ENCODE measurements at places on chromosomes 3 and 15.

- DNase-seq: no peak
Measured at GRCh38 chr15:55574096-55574495, 14.0 kb downstream of the PYGO1 start.

- no peak for DNase-seq
Measured at GRCh38 chr3:8825153-8825825, 55.9 kb upstream of the OXTR start.

- no peak for DNase-seq
Measured at GRCh38 chr15:77123854-77124253, 52.9 kb upstream of the TSPAN3 start.

DNA sequence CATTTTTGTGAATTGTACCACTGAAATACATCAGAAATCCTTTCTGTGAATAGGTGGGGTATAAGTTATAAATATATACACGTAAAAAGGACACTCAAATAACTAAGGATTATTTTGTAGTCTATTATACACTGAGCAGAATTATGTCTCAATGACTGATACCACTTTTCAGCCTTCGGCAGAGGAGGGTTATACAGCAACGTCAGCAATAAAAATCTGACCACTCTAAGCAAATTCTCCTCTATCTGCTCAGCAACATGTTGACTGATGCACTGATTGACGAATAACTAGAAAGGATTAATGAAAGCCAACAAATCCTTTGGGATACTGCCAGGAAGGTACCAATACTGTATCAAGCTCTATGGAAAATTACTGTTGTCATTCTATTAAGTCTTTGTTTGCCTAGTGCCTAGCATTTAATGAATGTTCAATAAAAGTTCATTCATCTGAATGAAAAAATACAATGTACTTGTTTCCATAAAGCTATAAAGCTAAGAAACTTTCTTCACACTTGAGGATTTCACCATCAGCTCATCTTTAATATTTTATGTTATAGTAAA is 5.2 kb downstream of the ARPP19 start:
- no peak for DNase-seq

GRCh38 chr3:27594096-27594690 is 110.0 kb upstream of the SLC4A7 start:
- no peak for DNase-seq

GRCh38 chr3:155049959-155050358 is 30.2 kb upstream of the MME start:
- DNase-seq: no peak

DNA sequence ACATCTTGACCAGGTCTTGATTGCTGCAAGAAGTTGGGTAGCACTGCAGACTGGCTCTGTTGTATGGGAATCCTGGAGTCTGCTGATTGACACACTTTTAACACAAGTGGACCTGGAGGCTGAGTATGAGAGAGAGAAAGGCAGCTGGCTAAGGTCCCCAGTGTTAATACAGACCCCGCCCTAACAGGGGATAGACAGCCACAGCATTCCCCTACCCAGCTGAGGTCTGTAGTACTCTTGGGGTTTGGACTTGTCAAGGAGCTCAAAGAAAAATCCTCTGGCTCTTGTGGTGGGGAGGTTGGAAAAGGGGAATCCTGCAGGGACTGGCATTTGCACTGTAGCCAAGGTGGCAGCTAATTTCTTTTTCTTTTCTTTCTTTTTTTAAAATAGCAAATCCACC is 192.7 kb downstream of the ZNF621 start:
- no peak for DNase-seq

DNA sequence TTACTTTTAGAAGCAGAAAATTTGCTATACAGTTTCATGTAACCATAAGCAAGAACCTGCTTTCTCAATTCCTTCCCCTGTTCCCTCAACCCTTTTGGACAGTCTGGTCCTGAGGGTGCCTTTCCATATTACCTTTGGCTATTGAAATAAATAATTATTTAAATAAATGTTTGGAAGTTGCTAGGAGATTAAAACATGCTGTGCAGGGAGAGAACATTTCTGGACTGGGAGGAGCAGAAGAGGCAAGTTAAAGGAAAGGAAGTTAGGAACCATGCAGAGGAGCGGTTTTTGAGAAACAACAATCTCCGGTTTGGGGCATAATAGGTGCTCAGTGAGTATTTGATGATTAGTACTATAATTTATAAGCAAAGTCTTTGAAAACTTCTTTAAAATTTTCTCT is 41.8 kb downstream of the ZNF609 start:
- no peak for DNase-seq

DNA sequence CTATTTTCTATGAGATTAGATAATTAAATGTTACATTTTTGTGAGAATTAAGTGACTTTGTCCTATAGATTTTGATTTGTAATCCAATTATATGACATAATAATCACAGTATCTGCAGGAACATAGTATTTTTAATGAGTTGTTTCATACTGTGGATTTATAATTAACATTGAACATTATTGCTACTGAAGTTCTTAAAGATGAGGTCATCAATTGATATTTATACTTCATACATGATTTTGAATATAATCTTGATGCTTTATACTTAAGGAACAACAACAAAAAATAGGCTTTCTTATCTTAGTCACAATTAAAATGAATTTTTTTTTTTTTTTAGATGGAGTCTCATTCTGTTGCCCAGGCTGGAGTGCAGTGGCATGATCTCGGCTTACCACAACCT is 846.6 kb downstream of the SI start:
- DNase-seq: no peak

DNA sequence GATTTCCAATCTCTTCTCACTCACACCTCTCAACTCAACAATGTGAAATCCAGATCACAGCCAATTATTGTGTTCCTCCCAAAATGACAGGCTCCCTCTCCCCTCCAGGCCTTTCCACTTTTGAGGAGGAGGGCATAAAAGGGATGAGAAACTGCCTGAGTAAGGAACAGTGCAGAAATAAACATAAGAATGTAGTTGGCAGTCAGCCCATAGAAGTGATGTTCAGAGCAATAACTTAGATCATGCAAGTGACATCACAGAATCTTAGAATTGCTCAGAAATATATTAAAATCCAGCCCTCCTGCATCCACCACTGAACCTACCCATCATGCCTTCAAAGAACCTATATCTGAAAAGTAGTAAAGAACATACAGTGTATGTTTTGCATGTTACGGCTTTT is 299.4 kb upstream of the GADL1 start:
- peak; percentile 13 for DNase-seq

DNA sequence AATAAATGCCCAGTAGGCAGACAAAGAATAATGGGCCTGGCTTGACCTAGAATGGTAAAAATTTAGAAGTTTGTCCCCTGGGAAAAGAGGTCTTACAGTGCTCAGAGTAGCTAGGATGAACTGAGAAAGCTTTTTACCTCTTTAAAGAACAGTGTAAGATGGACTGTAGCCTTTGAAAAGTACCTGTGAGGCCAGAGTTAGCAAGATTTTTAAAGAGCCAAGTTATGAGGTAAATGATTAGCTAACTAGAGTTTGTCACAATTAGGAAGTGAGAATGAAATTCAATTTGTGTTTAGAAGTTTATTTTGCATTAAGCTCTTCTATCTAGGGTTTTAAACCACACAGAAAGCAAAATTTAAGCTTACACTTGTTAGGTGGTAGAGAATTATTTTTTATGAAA is 480.9 kb downstream of the ZIC1 start:
- DNase-seq: no peak

DNA sequence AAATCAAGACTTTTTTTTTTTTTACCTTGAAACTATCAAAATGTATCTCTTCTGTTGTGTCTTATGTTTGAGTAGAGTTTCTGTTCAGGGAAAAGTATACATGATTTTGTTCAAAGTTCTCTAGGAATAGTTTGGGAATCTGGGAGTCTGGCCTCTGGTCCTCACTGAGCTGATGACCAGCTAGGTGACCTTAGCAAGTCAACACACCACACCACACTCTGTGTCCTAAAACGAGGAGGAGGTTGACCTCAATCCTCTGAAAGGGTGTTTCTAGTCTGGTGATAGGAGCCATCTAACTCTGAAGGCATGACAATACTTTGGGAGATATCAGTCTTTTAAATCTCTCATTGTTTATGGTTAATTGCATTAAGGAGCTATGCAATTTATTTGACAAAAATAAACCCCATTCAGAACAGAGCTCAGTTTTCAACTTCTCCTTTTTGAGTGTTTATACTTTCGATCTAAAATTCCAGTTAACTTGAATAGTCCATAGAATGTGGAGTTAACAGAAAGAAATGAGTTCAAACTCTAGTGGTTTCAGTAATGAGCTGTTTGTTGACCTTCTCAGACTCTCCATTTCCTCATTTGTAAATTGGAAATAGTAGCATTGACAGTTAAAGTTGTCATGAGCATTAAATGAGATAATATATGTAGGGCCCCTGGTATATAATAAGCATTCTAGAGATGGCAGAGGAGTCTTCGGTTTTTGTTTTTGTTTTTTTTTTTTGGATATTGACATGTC is 112.2 kb upstream of the LRRN1 start:
- no peak for DNase-seq

DNA sequence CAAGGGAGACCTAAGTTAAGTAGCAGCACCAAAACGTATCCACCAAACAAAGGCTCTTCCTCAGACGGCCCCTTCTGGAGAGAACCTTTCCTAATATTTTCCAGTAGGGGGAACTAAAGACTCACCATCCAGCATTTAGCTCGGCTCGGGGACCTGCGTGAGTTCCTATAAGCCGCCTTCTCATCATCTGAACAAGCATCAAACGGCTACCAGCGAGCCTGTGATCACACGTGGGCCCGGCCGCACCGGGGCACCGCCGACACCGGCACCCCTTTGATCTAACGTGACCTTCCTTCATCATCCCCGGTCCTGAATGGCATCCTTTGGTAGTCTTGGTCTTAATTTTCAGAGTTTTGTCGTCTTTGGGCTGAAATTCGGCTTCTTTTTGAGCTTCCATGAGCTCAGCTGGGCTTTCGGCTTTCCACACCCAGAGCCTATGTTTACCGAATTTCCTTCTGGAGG is 1.4 kb upstream of the ROBO2 start:
- peak; percentile 79 for DNase-seq

DNA sequence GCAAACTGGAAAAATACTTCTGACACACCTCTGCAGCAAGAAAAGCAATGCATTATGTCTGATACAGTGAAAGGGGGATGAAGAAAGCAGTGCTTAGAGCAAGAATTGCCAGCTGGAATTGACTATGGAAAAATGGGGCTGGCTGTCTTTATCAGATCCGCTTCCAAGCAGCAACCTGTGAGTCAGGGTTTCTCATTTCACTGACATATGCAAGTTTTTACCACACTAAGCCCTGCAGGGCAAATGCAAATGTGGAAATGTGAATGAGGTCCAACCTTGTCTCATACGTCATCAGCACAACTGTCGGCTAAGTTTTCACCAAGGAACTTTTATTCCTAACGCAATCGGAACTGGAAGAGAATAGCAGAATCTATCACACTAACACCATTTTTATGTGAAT is 172.5 kb upstream of the GADL1 start:
- peak; percentile 99 for DNase-seq

DNA sequence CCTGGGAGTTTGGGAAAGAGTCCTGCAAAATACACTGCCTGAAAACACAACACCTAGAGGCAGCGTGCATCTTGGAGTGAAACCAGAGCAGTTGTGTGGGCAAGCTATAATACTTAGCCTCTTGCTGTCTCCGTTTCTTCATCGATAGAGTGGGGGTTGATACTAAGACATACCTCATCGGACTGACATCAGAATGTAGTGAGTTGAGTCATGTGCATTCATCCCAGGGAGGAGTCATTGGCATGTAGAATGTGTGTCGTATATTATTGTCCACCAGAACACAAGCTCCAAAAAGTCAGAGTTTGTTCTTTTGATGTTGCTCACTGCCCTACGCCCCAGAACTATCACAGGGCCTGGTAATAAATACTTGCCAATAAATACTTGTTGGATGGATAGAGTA is 4.3 kb downstream of the SNTN start:
- DNase-seq: peak; percentile 91

GRCh38 chr3:107382631-107383030 is 5.4 kb downstream of the CCDC54 start:
- DNase-seq: no peak

DNA sequence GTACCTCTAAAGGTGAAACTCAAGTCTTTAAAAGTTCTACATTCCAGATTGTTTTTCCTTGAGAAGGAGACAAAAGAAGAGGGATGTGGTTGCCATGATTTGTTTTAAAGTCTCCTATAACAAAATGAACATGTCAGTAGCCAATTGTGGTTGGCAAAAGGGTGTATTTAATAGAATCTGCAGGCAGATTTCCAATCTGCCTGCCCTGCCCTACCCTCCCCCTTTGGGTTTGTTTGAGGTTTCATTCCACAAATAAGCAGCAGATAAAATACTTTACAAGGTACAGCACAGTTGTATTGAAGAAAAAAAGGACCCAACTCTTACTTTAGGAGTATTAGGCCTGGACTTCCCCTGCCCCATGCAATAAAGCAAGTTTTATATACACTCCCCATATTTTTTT is 59.5 kb downstream of the MLH1 start:
- DNase-seq: no peak

DNA sequence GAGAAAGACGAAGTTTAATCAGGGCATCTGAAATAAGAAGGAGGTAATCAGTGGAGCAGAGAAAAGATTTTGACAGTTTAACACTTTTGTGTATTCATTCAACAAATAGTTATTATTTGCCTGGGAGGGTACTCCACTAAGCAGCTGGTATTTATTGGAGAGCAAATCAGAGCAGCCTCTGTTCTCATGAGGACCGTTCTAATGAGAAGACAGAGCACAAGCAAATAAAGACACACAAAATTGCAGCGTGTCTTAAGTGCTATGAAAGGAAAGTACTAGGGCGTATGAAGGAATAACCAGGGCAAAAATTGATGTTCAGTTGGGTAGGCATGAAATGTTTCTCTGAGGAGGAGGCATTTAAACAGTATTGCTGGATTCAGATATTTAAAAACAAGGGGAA is 302.9 kb upstream of the RARB start:
- no peak for DNase-seq

GRCh38 chr3:110731148-110731547 is 340.5 kb upstream of the NECTIN3 start:
- no peak for DNase-seq

DNA sequence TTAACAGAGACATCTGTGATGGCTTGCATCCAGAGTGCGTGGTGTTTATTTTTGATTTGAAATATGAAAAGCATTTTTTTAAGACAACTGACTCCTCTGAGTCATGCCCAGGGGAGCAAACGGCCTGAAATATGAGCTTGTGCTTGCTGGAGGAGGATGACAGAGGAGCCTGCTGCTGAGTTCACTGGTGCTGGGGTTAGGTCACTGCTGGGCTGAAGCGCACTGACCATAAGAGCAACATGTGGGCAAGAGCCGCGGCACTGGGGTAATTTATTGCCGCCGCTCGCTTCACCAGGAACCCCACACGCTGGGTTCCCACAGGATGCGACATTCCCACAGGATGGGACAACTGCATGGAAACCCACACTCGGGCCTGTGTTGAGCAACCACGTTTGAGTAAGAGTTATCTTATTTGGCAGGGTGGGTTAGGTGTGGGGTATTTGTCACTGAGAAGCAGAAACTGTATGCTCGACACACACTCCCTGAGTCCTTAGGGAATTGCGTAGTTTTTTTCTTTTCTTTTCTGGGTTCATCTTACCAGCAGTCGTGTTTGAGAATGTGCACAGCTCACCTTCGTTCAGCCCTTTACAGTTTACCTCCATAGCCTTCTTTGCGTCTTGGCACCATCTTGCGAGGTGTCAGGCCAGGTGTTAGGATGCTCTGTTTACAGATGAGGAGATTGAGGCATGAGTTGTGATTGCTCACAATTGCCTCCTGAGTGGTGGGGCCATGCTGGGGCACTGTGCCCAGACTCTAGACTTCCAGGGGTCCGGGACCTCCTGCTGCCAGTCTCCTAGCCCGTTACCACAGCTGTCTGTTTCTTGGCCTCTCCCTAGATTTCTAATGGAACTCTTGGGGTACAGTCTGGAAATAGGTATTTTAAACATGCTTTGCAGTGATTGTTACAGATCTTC is 60.4 kb downstream of the SMAD3 start:
- peak; percentile 100 for DNase-seq

GRCh38 chr3:31305340-31305739 is 227.4 kb upstream of the STT3B start:
- no peak for DNase-seq
